Activated CD4-positive, alpha-beta T cell treated with anti-CD3 and anti-CD28 coated beads, Interleukin-2, amount 10 ng/mL, durations not matched to agents 24 days and 14 days (primary cell): ENCODE measurements at places on chromosomes 12 and 14. TPM values are rescaled to one million over a fixed set of nuclear protein-coding genes. Genes with fewer than 3 reads are reported as not detected.

- DNase-seq, result no peak
These were observed 10.6 kb downstream of the ITGB7 start for GRCh38 chr12:53196486-53196885.

DNA sequence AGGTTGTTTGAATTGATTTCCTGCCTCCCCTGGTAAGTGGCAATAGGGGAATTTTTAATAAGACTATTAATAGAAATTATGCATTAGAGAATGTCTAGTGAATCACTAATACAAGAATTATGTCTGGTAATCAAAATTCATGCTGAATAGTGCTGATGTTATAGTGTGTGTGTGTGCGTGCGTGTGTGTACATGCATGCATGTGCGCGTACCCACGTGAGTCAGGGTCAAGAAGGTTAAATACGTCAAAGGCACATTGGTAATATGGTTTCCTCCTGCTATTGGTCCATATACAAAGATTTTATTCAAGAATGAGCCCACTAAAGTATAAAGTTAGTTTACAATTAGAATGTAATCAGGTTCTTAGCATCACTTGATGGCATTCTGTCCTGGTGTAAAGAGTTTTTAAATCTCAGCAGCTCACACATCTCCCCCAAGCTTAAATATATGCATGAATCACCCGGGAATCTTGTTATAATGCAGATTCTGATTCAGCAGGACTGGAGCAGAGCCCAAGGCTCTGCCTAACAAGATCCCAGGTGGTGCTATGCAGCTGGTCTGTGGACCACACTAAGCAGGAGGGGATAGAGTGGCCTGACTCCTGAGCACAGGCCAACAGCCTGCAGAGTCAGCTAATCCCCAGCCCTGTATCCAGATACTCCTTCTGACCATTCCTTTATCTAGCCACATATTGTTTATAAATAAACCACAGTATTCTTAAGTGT is 43.9 kb downstream of the TTC9 start:
- DNase-seq, result no peak

DNA sequence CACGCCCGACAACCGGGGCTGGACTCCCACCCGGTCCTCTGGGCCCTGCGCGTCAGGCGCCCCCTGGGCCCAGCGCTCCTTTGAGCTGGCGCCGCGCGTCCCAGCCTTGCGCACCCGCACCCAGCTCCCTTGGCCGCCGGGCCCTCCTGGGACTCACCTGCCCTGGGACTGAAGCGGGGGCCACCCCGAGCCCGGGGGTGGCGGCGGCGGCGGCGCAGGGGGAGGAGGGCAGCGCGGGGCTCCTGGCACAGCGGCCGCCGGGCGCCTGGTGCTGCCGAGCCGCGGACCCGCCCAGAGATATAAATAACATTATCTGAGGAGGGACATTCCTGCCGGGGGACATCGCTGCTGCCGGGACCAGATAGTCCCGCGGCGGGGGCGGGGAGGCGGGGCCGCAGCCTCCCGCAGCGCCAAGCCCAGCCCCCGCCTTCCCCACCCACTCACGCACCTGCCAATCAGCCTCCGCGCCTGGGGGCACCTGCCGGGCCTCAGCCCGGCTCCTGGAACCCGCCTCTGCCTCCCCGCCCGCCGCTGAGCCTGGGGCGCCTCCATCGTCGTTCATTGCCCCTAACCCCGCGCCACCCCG is at the start of gene SPTB:
Gene SPTB, minus strand, starts transcription at position 273 of the 586 bp plus-strand sequence. CDS start 56,813 bp downstream, outside the sequence.
- DNase-seq, result peak; percentile 83

GRCh38 chr12:95962222-95962621 is 19.1 kb downstream of the AMDHD1 start:
- DNase-seq, result no peak

DNA sequence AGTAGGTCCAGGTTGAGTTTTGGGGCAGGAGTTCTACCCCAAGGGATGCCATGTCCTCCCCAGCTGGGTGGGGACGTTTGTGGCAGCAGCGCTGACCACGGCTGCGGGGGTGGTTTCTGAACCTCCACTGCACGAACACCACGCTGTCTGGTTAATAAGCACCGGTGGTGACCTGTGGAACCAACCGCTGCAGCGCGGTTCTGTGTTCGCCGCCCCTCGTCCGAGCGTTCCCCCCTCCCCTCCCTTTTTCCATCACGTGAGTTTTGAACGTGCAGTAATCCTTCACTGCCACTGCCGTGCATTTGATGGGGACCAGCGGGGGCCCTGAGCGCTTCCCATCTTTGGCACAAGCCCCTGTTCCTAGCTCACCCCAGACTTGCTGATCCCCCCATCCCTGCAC is 6.4 kb upstream of the ADSS1 start:
- DNase-seq, result no peak

The KRT74 gene
- total RNA-seq, result not detected in 2 replicates

The FOXG1 gene
- not detected in 2 replicates for total RNA-seq

The ELK3 gene
- 29.6 and 33.5 TPM in 2 replicates for total RNA-seq

The PLA2G1B gene
- not detected in 2 replicates for total RNA-seq

The NAV3 gene
- not detected in 2 replicates for total RNA-seq

The STAB2 gene
- total RNA-seq, result not detected in 2 replicates
